Kidney glomerular epithelial cell (primary cell): ENCODE measurements at places on chromosomes 2 and 18.

GRCh38 chr2:35548171-35548570 is 807.4 kb upstream of the CRIM1 start:
- peak; percentile 39 for DNase-seq

- no peak for DNase-seq
Observed at GRCh38 chr2:64922482-64923384, 66.5 kb upstream of the SLC1A4 start.

DNA sequence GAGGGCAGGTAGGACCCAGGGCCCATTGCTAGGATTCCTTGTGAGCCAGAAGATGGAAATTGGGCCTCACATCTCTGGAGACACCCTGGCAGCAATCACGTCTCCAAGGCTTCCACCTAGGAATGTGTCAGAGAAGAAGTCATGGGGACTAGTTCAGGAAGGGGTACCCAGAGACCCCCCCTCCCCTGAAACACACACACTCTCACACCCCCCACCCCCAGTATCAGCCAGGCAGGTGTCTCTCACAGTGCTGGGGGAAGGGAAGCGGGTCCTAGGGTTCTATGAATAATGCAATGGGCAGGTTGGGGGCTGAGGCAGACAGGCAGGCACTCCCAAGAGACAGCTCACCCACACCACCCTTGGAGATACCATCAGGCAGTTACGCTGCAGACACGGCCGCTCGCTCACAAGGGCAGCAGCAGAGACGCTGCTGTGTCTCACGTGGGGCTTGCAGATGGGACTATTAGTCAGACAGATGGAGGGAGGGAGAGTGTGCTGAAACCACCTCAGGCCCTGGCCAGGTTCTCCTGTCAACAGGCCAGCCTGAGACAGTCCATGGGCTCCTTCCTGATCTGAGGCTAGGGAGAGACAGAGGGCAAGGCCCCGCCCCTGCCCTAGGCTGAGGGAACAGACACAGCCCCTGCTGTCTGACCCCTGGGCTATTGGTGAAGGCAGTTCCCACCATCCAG is 134.6 kb downstream of the CYP26B1 start:
- no peak for DNase-seq

DNA sequence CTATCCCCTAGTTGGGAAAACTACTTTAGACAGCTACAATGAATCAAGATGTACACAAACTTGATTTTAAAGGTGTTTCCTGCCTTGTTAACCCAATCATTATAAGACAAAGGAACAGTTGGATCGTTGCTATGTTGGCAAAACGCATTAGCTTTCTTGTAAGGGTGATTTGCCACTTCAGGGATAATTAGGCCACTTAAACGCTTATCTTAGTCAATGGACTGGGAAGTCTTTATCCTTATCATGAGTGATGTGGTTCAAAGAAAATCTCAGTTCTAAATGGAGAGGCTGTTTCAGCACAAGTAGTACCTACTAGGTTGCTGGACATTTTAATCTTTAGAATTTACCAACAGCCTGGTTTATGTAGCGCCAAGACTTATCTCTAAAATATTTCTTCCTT is 406.1 kb upstream of the MEX3C start:
- DNase-seq, result no peak

GRCh38 chr2:101801496-101801895 is 104.0 kb downstream of the MAP4K4 start:
- no peak for DNase-seq

DNA sequence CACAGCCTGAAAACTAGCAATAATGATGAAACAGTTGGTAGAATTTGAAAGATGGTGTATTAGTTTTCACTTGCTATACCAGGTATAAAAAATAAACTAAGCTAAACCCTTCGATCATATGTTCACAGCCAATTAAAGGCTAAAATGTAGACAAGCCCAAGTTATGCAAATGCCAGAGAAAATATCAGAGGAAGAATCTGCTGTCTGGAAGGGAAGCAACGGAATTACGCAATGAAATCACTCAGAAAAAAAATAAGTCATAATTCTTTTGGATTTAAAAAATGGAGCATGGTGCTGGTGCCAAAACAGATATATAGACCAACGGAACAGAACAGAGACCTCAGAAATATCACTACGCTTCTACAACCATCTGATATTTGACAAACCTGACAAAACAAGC is 108.3 kb downstream of the ARL4C start:
- no peak for DNase-seq

DNA sequence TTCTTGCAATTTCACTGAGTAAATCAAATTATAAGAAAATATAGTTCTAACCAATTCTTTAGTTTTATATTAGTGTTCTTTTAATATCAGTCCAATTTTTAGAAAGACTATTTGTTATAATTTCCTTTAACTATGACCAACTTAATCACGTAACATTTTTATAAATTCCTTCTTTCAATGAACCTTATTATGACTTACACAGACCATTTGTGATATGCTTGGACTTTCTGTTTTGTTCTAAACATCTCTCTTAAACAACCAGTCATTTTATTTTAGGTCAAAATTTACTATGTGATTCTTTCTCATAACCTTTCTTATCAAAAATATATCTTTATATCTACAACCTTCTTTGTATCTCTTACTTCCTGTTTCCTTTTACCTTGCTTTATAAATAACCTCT is 39.5 kb upstream of the DYNAP start:
- DNase-seq, result no peak

GRCh38 chr2:200306931-200307723 is 634 bp downstream of the SPATS2L start:
- DNase-seq, result no peak

DNA sequence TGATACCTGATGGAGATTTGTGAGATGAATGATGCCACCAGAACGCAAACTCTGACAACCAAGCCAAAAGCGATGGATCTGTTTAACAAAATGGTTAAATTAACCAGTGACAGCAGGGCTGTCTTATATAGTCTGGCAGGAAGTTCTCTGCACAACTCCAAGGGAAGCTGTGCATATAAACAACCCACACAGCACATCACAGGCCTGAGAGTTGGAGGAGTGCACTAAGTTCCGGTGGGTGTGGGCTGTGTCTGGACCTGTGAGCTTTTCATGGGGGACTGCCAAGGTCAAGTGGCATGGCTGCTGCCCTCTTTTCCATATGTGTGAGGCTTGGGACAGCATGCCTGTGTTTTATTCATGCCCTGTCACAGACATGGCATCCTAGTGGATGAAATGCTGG is 414.6 kb upstream of the TRIB2 start:
- DNase-seq, result no peak

- no peak for DNase-seq
Observed at GRCh38 chr2:197312186-197312585, 1.6 kb upstream of the ANKRD44 start.

GRCh38 chr2:17996978-17997377 is 118.5 kb downstream of the KCNS3 start:
- no peak for DNase-seq
